ENCODE measurements at places on chromosomes 11 and 22.

DNA sequence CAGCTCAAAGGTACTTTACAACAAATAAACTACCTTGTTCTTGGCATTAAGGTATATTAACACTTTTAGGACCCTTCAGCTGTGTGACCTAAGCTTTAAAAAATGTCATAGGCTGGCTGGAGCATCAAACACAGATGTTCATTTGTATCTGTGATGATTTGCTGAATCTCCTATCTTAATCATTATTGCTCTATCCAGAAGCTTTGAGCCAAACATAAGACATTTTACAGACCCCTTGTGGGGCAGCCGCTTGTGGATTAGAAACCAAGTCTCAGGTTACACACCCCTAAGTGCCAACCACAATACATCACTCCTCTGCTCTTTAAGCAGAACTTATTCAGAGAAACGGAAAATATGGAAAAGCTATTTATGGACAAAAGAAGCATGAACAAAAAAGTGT lies 394.2 kb upstream of the CCDC90B start:
- DNase-seq, result no peak

DNA sequence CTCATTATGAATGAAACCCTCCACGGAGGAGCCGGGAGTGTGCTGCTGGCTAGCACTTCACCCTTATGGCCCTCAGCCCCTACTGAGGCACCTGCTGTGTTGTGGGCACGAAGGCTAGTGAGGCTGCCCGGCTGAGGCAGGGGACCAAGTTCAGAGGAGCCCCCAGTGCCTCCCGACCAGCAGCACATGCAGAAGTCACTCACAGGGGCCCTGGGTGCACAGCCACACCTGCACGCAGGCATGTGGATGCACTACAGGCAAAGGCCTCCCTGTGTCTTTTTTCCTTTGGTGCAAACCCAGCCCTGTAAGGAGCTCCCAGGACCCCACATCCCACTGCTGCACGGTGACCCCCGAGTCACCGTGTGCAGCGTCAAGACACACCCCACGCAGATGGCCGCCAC lies 261.5 kb downstream of the BRD1 start:
- no peak for DNase-seq

DNA sequence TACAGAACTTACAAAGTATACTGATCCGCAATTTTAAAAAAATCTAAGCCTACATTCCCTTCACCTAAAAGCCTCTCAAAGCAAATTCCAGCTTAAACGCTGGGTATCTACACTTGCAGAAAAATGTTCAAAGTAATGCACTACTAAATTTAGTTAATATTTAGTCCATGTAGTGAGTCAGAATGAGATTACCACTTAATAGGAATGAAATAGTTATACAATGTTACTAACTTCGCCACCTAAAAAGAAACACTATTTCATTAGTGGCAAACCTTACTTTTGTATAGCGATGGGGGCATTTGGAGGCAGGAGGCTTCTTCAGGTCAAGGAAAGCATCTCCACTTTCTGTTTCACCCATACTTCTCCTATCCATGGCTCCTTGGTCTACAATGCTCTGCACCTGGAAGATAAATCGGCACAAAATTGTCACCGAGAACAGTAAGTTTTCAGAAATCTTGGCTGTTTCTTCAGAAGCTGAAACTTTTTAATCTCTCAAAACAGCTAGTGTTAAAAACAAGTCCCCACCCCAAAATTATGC lies 1.2 kb downstream of the EIF4ENIF1 start:
- DNase-seq, result no peak

- DNase-seq, result no peak
Observed at GRCh38 chr11:107301878-107302277, 155.7 kb downstream of the CWF19L2 start.

- DNase-seq, result no peak
Observed at GRCh38 chr22:46259374-46259773, 3.8 kb downstream of the PKDREJ start.

DNA sequence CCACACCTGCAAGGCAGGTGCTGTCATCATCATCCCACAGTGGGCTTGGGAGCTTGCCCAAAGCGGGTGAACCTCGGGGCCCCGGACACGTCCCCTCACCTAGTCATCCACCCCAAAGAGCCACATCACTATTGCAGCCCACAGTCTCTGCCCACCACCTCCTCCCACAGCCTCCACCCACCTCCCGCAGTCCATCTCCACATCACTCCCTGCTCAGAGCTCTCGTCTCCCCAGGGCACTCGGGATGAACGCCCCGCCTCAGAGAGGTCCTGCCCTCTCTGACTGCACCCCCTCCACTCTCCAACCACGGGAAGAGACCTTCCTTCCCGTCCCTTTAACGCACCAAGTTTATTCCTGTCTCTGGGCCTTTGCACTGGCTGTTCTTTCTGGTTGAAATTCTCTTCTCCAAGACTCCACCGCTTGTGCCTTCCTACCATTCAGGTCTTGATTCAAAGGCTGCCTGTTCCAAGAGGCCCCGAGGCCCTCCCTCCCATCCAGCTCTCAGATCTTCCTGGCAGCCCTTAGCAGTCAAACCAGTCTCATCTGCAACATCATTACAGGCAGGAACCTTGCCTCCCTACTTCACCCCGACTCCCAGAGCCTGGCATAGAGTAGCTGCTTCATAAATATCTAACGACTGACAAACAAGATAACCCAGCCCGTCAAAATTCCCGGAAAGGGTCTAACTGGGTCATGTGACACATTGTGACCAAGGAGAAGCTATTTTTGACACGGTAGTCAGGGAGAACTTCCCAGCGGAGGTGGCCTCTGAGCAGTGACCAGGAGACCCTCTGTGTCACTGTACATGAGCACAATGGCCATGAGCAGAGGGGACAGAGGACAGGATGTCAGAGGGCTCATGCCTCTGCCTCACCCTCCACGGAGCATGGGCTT lies 11.1 kb downstream of the KCNJ4 start:
- no peak for DNase-seq

GRCh38 chr22:43541022-43541421 lies 129.2 kb downstream of the MPPED1 start:
- no peak for DNase-seq

DNA sequence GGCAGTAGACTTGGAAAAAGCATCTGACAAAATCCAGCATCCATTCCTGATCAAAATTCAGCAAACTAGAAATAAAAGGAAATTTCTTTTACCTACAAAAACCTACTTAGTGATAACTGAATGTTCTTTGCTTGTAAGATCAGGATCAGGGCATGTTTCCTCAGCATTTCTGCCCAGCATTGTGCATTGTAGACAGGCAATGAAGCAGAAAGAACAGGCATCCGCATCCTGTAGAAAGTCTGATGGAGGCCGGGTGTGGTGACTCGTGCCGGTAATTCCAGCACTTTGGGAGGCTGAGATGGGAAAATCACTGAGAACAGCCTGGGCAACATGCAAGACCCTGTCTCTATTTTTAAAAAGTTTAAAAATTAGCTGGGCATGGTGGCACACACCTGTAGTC lies 32.5 kb upstream of the PANX2 start:
- DNase-seq, result no peak

DNA sequence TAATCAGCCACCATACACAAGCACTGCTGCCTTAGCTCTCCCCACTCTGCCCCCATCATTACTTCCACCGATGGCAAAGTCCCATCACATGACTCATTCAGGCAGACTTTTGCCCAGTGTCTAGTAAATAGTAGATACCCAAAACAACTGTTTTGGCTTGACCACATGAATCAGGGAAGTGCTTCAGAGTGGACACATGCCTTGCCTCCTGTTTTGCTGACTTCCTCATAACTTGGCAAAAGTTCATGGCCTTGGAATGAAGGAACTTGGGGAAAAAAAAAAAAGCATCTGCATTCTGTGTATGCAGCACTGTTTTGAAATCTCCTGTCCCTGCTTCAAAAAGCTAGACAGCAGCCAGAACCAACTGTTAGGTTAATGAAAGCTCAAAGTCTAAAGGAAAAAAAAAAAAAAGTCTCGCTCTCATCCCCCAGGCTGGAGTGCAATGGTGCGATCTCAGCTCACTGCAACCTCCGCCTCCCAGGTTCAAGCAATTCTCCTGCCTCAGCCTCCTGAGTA lies 335.3 kb downstream of the FAM181B start:
- no peak for DNase-seq

DNA sequence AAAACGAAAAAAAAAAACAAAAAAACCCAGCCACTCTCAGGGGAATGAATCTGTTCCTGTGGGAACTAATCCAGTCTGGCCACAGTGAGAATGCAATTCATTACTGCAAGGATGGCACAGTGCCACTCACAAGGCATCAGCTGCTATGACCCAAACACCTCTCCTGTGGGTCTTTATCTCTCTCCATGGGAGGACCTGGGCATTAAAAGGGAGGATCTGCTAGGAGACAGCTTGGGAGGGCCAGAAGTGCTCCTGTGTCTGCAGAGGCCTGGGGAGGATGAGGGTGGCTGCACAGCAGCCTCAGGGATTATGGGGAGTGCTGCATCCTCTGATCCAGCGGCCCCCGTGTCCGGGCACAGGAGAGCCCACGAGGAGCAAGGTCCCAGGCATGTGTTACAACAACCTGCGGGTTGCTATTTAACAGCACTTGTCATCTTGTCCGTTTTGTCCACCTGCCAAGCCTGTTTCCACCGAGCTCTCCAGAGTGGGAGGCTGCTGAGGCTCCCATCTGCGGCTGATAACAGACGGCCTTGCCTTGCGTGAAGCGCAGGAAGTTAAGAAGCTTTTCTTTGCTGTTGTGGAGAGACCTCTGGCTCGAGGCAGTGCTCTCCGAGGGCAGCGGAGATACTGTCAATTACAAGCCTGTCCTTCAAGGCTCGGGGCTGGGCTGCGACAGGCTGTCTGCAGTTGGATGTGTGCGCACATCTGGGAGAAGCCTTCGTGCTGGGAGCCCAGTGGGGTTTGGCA lies 97.7 kb downstream of the NXPE2 start:
- DNase-seq, result no peak

- no peak for DNase-seq
Observed at GRCh38 chr22:23231471-23232093, 51.3 kb downstream of the BCR start.

DNA sequence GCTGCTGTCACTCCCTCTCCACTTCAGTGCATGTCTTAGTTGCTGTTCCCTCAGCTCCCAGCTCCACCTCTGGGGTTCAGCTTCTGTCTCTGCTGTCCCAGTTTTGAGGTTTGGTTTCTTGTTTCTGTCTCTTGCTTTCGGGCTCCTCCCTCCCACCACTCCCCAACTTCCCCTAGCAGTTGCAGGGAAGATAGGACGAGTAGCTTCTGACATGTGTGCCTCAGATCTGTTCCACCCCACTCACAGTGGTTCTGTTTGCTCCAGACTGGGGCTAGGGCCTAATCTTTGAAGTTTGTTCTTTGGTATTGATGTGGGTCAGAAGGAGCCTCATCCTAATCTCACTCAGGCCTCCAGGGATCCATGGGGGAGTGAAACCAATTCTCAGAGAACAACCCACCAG lies 2.6 kb upstream of the RRM1 start:
- no peak for DNase-seq

GRCh38 chr11:125079151-125079877 lies 16.2 kb downstream of the SLC37A2 start:
- DNase-seq, result no peak

DNA sequence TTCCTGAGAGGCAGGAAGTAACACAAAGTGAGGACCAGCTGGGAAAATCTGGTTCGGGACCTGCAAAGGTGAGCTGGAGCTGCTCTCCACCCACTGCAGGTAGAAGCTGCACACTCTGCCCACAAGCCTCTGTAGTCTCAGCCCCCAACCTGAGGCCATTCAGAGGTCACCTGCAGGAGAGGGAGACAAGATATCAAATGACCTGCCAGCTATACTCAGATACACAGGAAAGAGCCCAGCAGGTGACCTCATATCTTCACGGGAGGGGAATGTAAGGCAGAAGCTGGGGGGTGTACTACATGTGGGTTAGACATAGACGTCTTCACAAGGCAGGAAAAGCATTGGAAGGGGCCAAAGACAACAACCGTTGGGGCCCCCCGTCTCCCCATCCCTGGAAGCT lies 86.1 kb downstream of the APIP start:
- DNase-seq, result no peak

- no peak for DNase-seq
Observed at GRCh38 chr11:70508231-70508480, 109.8 kb downstream of the CTTN start.

DNA sequence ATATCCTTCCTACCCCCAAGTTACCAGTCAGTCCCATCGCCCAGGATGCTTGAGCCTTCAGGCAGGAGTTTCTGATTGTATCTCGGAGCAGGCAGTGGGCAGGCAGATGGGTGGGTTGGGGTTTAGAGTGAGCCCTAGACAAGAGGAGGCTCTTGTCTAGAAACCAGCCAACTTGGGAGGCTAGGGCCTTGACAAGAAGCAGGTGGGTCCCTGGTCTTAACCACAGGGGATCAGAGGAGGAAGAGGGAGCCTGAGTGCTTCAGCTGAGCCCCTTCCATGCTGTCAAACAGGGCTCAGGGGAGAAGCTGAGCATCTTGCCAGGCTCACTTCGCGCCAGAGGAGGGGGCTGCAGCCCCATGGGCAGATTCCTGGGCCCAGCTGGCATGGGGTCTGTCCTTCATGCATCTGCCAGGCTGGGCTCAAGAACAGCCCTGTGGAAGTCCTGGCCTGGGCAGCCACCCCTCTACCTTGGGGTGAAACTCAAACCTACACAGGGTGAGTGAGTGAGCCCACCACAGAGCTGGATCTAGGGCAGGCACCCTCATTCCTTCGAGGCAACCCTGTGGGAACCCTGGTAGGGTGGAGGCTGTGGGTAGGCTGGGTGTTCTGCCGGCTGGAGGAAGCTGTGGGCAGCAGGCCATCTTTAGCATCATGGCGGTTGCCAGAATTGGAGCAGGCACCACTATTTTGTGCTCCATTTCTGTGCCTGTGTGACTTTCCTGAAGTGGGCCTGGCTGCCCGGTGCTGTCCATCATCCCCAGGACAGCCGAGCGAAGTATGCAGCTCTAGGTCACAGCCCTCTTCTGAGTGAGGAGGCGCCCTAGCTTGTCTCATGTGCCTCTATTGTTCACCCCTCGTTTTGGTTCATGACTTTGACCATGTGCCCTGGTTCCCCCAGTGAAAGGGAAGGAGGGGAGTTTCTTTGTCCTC lies 108.1 kb downstream of the MORC2 start:
- DNase-seq, result no peak

DNA sequence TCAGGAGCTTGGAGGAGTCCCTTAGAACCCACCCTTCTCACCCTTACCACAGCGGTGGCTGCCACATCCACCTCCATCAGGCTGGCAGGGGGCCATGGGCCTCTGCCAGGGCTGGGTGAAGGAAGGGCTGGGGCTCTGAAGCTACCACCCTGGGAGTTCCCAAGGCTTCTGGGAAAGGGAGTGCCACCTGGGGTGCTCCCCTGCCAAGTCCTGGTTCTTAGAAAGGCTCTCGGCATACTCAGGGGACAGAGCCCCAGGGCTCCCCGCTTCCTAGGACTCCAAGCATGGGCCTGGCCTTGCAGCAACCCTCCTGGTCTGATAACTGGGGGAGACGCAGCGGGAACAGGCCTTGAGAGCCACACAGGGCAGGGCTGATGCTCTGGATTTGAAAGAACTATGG lies 438 bp upstream of the PLA2G3 start:
- no peak for DNase-seq

Data from amniotic stem cell (primary cell).